Left renal pelvis (tissue), 4 donors: ENCODE measurements at places on chromosomes 5 and 9.

- no peak for DNase-seq
Measured at GRCh38 chr5:140118302-140118936, 4.5 kb downstream of the PURA start.

DNA sequence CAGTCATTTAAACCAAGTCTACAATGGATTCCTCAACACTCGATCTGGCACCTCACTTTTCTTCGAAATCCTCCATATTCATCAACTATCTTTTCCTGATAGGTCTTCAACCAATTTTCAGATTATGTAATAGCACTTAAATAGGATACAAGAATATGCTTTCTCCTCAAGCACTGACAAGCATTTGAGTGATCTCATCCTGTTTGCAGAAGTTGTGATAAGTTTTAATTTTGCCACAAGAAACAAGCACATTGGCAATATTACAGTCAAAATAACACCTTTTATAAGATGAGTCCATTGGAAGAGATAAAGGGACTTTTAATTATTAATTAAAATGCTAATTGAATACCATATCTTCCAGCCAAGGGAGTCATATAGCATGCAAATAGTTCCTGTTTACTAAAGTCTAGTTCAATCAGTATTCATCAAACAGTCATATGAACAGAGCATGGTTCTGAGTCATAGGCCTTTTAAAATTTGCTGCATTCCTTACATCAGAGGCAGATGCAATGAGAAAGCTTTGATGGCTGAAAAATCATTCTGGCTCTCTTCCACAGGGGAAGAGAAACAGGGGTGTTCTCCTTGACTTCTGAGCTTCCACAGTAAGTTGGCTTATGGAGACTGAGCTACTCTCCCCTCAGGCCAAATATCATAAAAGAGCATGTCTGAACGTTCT, 32.7 kb upstream of the ZCCHC9 start:
- DNase-seq = no peak

GRCh38 chr9:8555762-8556500, 756.4 kb upstream of the DMAC1 start:
- no peak for DNase-seq

DNA sequence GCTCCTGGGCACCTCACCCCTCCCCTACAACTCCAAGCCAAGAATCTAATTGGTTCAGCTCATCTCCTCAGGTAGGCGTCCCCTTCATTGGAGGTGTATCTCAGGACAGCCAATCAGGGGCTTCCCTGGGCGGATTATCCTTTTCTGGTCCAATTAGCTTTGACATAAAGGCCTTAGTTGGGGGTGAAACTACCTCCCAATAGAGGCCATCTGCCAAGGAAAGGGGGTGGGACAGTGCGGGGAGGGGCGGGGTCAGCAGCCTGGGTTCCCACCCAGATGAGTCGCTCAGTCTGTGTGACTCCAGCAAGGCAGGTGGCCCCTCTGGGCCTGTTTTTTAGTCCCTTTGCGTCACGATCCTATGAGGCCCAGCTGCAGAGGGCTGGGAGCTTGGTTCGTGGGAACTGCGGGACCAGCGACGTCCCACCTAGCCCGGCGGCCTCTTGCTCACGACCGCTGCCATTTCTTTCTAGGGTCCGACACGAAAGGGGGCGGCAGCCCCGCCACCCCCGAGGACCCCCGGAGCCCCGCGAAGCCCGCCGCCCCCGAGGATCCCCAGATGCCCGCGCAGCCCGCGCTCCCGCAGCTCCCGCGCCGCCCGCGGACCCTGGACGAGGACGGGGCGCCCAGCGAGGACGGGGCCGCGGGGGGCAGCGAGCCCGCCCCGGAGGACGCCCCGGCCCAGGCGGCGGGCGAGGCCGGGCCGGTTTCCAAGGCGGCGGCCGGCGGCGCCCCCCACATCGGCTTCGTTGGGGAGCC, 8.9 kb downstream of the PRRT1B start:
- DNase-seq = no peak

GRCh38 chr5:58854441-58854840, 271.6 kb downstream of the RAB3C start:
- DNase-seq = no peak
